ENCODE measurements at places on chromosomes 13 and 19. TPM values are rescaled to one million over a fixed set of nuclear protein-coding genes. Genes with fewer than 3 reads are reported as not detected.

Gene ODAD3
- polyA plus RNA-seq = not detected

- H3K4me1 ChIP-seq = no peaks in the 10 kb centered on the region
- H3K36me3 ChIP-seq = peaks cover 4% of the 10 kb centered on the region
- H3K4me3 ChIP-seq = no peak overlapping the region
- H3K27me3 ChIP-seq = no peaks in the 10 kb centered on the region
- no peak for DNase-seq
Measured at GRCh38 chr19:48378194-48378570, 13.2 kb downstream of the KDELR1 start.

GRCh38 chr19:9941231-9941630 is 4.9 kb upstream of the OLFM2 start:
- no peaks in the 10 kb centered on the region for H3K36me3 ChIP-seq
- peaks cover 12% of the 10 kb centered on the region for H3K27me3 ChIP-seq
- no peak overlapping the region for H3K4me3 ChIP-seq
- H3K4me1 ChIP-seq = peaks cover 6% of the 10 kb centered on the region
- H3K27ac ChIP-seq = no peak overlapping the region

Gene KLK12
- polyA plus RNA-seq = not detected

DNA sequence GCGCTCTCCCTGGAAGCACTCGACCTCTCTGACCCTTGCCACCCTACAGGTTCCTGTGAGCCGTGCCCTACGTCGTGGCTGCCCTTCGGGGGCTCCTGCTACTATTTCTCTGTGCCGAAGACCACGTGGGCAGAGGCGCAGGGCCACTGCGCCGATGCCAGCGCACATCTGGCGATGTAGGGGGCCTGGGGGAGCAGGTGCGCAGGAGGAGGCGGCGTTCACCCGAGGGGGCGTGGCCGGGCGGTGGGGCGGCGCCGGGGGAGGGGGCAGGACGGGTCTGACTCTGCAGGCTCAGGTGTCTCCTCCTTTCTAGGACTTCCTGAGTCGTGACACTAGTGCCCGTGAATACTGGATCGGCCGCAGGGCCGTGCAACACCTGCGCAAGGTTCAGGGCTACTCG is 26.4 kb downstream of the CLEC4M start:
- no peak overlapping the region for H3K27ac ChIP-seq
- H3K4me3 ChIP-seq = no peak overlapping the region
- H3K27me3 ChIP-seq = peaks cover 4% of the 10 kb centered on the region
- no peak for DNase-seq
- H3K4me1 ChIP-seq = peaks cover 7% of the 10 kb centered on the region
- no peaks in the 10 kb centered on the region for H3K36me3 ChIP-seq

Gene DLEU7
- polyA plus RNA-seq = not detected

DNA sequence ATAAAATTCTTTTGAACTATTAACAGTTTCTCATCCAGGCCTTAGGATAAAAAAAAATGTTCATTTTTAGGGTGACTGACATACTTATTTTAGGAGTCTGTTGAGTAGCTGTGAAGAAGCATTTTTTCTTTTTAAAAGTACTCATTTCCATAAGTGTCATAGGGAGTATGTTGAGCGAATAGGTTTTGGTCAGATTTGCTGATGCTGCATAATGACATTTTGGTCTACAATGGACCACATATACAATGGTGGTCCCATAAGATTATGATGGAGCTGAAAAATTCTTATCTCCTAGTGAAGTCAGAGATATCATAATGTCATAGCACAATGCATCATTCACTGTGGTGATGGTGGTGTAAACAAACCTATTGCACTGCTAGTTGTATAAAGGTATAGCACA is 17.4 kb downstream of the NBEA start:
- no peak for DNase-seq
- H3K27me3 ChIP-seq = no peaks in the 10 kb centered on the region
- H3K4me3 ChIP-seq = no peak overlapping the region
- no peak overlapping the region for H3K27ac ChIP-seq
